ENCODE measurements at places on chromosomes 1 and 21.
A peak's percentile ranks its signal among the peaks of the same experiment; 100 is the strongest.

DNA sequence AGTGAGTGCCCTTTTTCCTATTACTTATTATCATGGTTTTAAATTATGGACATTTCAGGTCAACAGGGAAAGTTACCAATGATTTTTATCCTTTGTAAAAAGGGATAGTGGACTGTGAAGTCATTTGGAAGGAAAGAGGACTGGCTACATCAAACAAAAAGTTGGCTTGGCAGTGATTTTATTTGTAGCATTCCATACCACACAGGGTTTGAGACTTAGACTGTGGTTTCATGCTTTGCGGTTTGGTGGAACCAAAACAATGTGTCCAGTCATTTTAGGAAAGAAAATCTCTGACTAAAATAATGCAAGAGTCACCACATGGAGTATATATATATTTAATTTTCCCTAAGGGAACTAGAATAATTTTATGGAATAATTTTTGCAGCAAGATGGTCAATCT lies 239.5 kb downstream of the HMCN1 start:
- DNase-seq: no peak

- DNase-seq: no peak
These were observed 18.1 kb upstream of the LDLRAP1 start for GRCh38 chr1:25525361-25525688.

- no peak for DNase-seq
These were observed 26.3 kb upstream of the TINAGL1 start for GRCh38 chr1:31549809-31550620.

- peak; percentile 37 for DNase-seq
These were observed 17.9 kb downstream of the MTX1 start for GRCh38 chr1:155226188-155226909.

- no peak for DNase-seq
These were observed 81.6 kb downstream of the ADSS2 start for GRCh38 chr1:244370060-244370637.
